Right atrium auricular region (tissue), 2 donors: ENCODE measurements at places on chromosomes 16 and 17. TPM values are rescaled to one million over a fixed set of nuclear protein-coding genes. Genes with fewer than 3 reads are reported as not detected.
A peak's percentile ranks its signal among the peaks of the same experiment; 100 is the strongest.

DNA sequence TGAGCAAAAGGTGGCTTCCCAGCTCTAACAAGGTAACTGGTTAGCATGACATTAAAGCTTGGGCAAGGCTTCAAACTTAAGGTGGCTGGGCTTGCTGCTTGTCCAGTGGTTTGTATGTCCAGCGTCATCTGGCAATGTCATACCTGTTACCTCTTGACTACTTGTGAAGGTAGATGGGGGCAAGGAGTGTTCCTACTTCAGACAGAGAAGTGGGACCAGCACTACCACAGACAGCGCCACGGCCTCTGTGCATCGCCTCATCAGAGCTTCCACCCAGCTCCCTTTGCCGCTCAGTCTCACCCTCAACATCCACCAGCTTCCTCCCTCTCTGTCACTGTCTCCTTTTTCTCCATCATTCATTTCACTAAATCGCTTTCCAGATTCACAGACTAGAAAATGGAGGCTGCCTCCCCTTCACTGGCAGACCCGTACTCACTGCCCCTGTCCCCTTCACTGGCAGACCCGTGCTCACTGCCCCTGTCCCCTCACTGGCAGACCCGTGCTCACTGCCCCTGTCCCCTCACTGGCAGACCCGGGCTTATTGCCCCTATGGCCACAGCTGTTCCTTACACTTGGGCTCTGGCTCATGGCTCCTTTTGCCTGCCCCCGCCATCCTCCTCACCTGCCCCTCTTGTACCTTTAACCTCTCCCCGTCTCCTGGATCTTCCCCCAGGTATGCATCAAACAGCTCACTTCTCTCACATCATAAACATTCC, 14.8 kb downstream of the CYB5D2 start:
- H3K4me3 ChIP-seq = no peak overlapping the region
- H3K4me1 ChIP-seq = no peaks in the 10 kb centered on the region
- no peaks in the 10 kb centered on the region for H3K27me3 ChIP-seq
- H3K27ac ChIP-seq = no peak overlapping the region
- peaks cover 5% of the 10 kb centered on the region for H3K36me3 ChIP-seq

DNA sequence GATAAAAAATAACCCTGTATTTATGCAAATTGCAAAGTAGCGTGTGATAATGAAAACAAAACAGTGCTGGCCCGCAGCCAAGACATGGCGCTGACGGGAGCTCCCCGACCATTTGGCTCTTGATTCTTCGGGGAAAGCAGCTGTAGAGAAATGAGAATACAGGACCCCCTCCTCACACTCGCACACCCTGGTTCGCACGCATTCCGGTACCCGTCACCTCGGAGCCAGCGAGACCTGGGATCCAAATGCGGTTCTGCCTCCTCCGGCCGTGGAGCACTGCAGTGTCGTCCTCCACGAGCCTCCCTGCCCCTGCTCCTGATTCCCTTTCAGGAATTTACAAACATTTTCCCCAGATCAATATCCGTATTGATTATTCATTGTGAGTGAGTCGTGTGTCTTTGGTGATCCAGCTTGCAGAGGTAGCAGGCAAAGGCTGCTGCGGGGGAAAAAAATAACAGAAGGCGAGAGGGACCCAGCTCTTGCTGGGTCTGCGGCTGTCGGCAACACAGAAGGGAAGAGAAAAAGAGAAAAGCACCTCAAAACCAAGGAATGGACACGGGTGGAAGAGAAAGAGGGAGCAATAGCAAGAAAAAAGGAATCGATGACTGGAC, 184.1 kb upstream of the ZFHX3 start:
- no peaks in the 10 kb centered on the region for H3K27me3 ChIP-seq
- peaks cover 18% of the 10 kb centered on the region for H3K4me1 ChIP-seq
- H3K36me3 ChIP-seq = no peaks in the 10 kb centered on the region
- no peak for DNase-seq
- H3K27ac ChIP-seq = peak overlapping the region; percentile 19

The CFAP97D1 gene
- not detected for total RNA-seq

DNA sequence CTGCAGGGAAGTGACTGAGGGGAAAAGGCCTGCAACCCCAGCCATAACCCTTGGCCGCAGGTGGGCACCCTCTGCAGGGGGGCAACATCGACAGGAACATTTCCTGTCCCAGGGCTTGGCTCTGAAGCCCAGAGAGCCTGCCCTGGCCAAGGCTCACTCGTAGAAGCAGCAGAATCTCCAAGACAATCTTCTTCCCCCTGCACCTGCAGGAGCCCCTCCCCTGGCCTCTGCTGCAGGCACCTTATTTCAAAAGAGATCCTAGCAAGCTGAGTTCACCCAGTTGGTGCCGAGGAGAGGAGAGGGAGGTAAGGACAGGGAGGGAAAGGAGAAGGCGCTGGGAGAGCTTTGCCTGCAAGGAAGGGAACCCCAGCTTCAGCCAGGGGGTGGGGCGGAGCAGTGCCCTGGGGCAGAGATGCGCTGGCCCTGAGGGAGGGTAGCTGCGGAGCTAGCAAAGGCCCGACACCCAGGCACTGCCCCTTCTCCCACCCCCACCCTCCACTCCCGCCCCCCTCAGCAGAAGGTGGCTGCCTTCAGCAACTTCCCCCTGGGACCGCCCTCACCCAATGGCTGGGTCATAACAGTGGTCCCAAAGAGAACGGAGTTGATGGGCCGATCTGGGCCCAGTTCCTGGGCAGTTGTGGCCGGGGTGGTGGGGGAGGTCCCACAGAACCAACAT, 104.3 kb upstream of the TNRC6C start:
- no peaks in the 10 kb centered on the region for H3K4me1 ChIP-seq
- H3K27me3 ChIP-seq = no peaks in the 10 kb centered on the region
- H3K4me3 ChIP-seq = no peak overlapping the region
- DNase-seq = no peak
- no peak overlapping the region for H3K27ac ChIP-seq
- H3K36me3 ChIP-seq = no peaks in the 10 kb centered on the region

GRCh38 chr17:74104921-74105320, 98.6 kb upstream of the RPL38 start:
- H3K36me3 ChIP-seq = no peaks in the 10 kb centered on the region
- no peak overlapping the region for H3K4me3 ChIP-seq
- no peaks in the 10 kb centered on the region for H3K4me1 ChIP-seq
- H3K27ac ChIP-seq = no peak overlapping the region

GRCh38 chr16:85153656-85154091, 41.4 kb upstream of the CIBAR2 start:
- no peak overlapping the region for H3K4me3 ChIP-seq
- no peak for DNase-seq
- no peaks in the 10 kb centered on the region for H3K36me3 ChIP-seq
- H3K4me1 ChIP-seq = peaks cover 69% of the 10 kb centered on the region

GRCh38 chr16:35146031-35146710, 1686.8 kb downstream of the TP53TG3F start:
- H3K27ac ChIP-seq = no peak overlapping the region
- no peak for DNase-seq
- no peaks in the 10 kb centered on the region for H3K4me1 ChIP-seq
- no peaks in the 10 kb centered on the region for H3K27me3 ChIP-seq
- H3K36me3 ChIP-seq = no peaks in the 10 kb centered on the region
- no peak overlapping the region for H3K4me3 ChIP-seq

- no peaks in the 10 kb centered on the region for H3K27me3 ChIP-seq
- no peak for DNase-seq
- H3K4me3 ChIP-seq = no peak overlapping the region
Observed at GRCh38 chr17:75218131-75218530, 12.7 kb downstream of the NUP85 start.

The ST6GALNAC2 gene
- 6.4 TPM for total RNA-seq

- no peak overlapping the region for H3K27ac ChIP-seq
- peaks cover 26% of the 10 kb centered on the region for H3K4me1 ChIP-seq
- H3K4me3 ChIP-seq = no peak overlapping the region
- DNase-seq = no peak
- H3K27me3 ChIP-seq = no peaks in the 10 kb centered on the region
Observed at GRCh38 chr16:85477801-85478363, 135.2 kb upstream of the GSE1 start.

- no peak overlapping the region for H3K27ac ChIP-seq
- H3K36me3 ChIP-seq = no peaks in the 10 kb centered on the region
- DNase-seq = no peak
- H3K4me3 ChIP-seq = no peak overlapping the region
- no peaks in the 10 kb centered on the region for H3K27me3 ChIP-seq
Observed at GRCh38 chr16:68388124-68388523, 60.2 kb downstream of the SMPD3 start.

- no peak overlapping the region for H3K27ac ChIP-seq
- no peak overlapping the region for H3K4me3 ChIP-seq
- no peaks in the 10 kb centered on the region for H3K27me3 ChIP-seq
- H3K4me1 ChIP-seq = no peaks in the 10 kb centered on the region
- DNase-seq = no peak
- H3K36me3 ChIP-seq = no peaks in the 10 kb centered on the region
Observed at GRCh38 chr17:65259696-65260485, 122.7 kb downstream of the RGS9 start.

DNA sequence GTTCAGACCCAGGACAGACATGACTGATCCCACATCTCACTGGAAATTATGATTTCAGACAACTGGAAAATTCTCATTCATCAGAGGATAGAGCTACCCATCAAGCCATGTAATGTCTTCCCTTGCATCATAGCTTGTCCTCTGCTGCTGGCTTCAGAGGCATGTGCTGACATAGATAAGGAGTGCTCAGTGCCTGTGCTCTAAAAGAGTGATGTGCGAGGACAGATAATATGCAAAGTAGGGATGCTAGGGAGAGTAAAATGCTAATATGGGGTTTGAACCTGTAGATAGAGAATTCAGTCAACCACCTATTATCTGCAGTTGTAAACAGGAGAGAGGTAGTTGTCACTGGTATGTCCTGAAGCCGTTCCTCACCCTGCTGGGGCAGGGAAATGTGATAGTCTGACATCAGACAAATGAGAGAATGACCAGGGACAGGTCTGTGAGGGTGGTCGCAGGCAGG, 349.7 kb upstream of the CCL2 start:
- DNase-seq = no peak
- no peak overlapping the region for H3K27ac ChIP-seq
- H3K27me3 ChIP-seq = no peaks in the 10 kb centered on the region

GRCh38 chr16:31403590-31404352, 10.6 kb downstream of the ITGAD start:
- H3K4me1 ChIP-seq = no peaks in the 10 kb centered on the region
- peak overlapping the region; percentile 17 for H3K4me3 ChIP-seq
- no peak for DNase-seq
- no peaks in the 10 kb centered on the region for H3K36me3 ChIP-seq
- no peak overlapping the region for H3K27ac ChIP-seq
- H3K27me3 ChIP-seq = no peaks in the 10 kb centered on the region

The CTRB1 gene
- not detected for total RNA-seq

The KRTAP4-4 gene
- not detected for total RNA-seq

GRCh38 chr17:40582328-40582901, 17.1 kb upstream of the CCR7 start:
- no peaks in the 10 kb centered on the region for H3K36me3 ChIP-seq
- no peak overlapping the region for H3K27ac ChIP-seq
- H3K27me3 ChIP-seq = no peaks in the 10 kb centered on the region
- no peak for DNase-seq
- H3K4me3 ChIP-seq = no peak overlapping the region
- H3K4me1 ChIP-seq = no peaks in the 10 kb centered on the region

- no peaks in the 10 kb centered on the region for H3K36me3 ChIP-seq
- H3K4me3 ChIP-seq = no peak overlapping the region
- no peak overlapping the region for H3K27ac ChIP-seq
Observed at GRCh38 chr16:17316005-17316404, 154.8 kb downstream of the XYLT1 start.

- H3K36me3 ChIP-seq = no peaks in the 10 kb centered on the region
- DNase-seq = no peak
- H3K4me1 ChIP-seq = peaks cover 3% of the 10 kb centered on the region
- H3K4me3 ChIP-seq = no peak overlapping the region
Observed at GRCh38 chr17:81448950-81449349, 53.7 kb downstream of the BAHCC1 start.

The ANKS4B gene
- not detected for total RNA-seq

GRCh38 chr17:80917716-80918560, 73.7 kb upstream of the CHMP6 start:
- no peak overlapping the region for H3K27ac ChIP-seq
- H3K4me3 ChIP-seq = no peak overlapping the region
- H3K4me1 ChIP-seq = peaks cover 22% of the 10 kb centered on the region
- no peaks in the 10 kb centered on the region for H3K27me3 ChIP-seq

GRCh38 chr17:36152639-36153120, 23.8 kb downstream of the TBC1D3B start:
- no peaks in the 10 kb centered on the region for H3K4me1 ChIP-seq
- H3K27me3 ChIP-seq = no peaks in the 10 kb centered on the region
- H3K27ac ChIP-seq = no peak overlapping the region
